ENCODE measurements at places on chromosomes 2 and 18.

GRCh38 chr18:62324917-62325805 lies at the start of gene TNFRSF11A:
TSS of gene TNFRSF11A (plus strand) at chr18:62325310. CDS start at chr18:62325353, 43 bp downstream.
- no peak for DNase-seq

- no peak for DNase-seq
Observed at GRCh38 chr2:20065885-20066602, 14.6 kb upstream of the LAPTM4A start.

DNA sequence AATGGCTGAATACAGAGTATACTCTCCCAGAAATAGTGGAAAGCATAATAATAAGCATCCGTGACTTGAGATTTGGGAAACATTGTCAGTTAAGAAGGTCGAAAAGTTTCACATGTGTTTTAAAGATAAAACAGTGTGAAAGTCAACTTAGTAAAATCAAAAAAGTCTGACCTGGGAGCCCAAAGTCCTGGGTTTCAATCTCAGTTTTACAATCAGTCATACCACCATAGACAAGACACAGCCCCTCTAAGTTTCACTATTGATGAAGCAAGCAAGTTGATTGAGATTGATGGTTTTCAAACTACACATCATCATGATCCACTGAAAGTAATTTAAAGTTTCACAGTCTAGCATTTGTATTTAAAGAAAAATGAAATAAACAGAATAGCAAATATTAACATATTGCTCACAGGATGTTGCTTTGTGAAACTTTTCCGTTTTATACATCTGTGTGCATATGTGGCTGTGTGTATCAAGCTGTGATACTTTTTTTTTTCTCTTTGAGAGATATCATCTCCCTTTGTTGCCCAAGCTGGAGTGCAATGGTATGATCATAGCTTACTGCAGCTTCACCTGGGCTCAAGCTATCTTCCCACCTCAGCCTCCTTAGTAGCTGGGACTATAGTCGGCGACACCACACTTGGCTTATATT lies 71.1 kb downstream of the PIK3C3 start:
- DNase-seq = no peak

GRCh38 chr18:63878343-63878742 lies 9.2 kb upstream of the SERPINB2 start:
- DNase-seq = no peak

DNA sequence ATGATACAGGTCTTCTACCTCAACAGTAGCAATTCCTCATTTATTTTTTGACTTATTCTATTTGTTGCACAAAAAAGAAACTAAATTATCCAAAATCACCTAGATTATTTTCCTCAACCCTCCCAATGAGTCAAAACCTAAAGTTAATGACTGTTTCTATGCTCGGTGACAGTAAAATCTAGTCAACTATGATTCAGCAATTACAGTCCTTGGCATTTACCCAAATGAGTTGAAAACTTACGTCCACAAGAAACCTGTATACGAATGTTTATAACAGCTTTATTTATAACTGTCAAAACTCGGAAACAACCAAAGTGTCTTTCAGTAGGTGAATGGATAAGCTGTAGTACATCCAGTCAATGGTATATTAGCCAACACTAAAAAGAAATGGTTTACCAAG lies 439.3 kb downstream of the CBLN2 start:
- DNase-seq = no peak

DNA sequence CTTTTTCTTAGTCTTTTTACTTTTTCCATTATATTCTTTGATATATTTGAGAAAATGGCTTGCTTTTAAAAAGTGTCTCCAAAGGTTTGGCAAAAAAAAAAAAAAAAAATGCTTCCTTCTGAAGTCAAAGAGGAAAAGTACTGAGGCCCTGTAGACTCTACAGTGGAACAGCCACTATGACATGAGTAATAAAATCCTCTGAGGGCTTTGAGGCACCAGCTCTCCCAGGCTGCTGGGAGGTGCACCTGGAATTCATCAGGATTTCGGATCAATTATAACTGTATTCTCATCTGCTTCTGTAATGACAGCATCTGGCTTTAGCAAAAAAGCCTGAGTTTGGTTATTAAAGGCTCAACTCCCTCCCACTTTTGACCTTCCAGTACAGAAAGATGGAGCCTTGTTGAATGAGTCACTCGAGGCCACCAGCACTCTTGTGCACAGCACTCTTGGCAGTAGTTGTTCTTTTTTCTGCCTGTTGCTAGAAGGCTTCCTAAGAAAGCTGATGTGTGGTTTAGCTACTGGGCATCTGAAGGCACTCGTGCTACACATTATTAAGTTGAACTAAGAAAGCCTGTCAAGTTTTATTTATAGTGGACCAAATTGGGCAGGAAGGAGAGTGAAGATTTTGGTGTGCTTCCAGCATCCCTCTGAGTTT lies 131.3 kb downstream of the PRPF40A start:
- DNase-seq = peak; percentile 85

- DNase-seq = no peak
Observed at GRCh38 chr2:202530038-202530437, 104.7 kb upstream of the FAM117B start.

DNA sequence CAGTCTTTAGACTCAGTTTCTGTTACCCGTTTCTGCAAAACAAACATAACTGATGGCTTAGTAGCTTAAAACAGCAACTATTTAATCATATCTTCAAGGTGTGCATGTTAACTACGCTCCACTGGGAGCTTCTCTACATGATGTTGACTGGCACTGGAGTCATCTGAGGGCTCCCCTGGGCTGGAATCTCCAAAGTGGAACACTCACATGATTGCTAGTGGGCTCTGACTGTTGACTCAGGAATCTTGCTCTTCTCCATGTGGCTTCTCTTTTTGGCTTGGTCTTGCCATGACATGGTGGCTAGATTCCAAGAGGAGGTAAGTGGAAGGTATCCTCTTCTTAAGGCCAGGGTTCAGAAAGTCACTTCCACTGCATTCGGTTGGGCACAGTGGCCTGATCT lies 160.8 kb downstream of the PMAIP1 start:
- DNase-seq = no peak

DNA sequence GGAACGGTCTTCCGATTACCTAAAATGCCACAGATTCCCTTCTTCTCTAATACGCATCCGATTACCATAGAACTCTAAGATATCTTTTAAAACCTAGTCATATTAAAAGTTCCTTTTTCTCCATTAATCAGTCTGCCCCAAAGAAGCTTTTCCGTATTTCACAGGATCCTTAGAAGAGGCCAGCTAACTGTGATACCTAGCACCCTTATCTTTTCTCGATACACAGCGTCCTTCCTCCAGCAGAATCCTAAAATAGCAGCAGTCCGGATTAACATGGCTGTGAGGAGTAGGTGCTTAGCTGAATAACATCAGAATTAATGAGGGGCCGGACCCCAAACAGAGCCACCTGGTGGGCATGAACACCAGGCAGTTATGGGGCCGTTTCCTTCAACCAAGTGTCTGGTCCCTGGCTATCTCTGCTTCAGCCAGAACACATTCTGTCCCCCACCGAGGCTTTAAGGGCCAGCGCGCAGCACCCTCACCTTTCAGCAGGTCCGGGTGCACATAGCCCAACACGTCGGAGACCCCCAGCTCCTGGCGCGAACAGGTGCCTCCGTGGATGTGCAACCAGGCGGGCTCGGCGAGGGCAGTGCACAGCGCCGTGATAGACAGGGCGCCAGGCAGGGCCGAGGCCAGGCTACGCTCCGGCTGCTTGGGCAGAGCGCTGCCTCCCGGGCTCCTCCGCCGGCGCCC lies 995 bp downstream of the TMEM127 start:
- no peak for DNase-seq

GRCh38 chr2:241225545-241225944 lies 37.1 kb downstream of the ANO7 start:
- DNase-seq = no peak

- DNase-seq = no peak
Observed at GRCh38 chr2:239855863-239856587, 169.1 kb downstream of the NDUFA10 start.

All from BJ (cell line).